ENCODE measurements at places on chromosomes 7 and 10.

DNA sequence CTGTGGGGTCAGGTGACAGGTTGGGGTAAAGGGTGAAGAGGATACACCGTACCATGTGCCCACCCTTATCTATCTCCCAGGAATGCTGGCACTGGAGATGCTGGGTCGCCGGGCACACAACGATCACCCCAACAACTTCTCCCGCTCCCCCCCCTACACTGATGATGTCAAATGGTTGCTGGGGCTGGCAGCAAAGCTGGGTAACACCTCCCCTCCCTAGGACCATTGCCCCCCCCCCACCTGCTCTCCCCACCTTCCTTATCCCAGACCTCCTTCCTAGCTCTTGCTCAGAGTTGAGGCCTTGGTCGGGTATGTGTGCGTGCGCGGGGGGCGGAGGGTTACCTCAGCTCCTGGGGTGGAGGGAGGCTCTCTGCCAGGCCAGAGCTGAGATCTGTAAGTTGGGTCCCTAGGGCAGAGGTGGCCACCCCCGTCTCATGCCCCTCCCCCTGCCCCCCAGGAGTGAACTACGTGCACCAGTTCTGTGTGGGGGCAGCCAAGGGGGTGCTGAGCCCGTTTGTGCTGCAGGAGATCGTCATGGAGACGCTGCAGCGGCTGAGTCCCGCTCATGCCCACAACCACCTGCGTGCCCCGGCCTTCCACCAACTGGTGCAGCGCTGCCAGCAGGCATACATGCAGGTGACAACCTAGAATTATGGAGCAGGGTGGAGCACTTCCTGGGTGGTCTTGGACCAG is 10.7 kb downstream of the NDST2 start:
- DNase-seq, result no peak

DNA sequence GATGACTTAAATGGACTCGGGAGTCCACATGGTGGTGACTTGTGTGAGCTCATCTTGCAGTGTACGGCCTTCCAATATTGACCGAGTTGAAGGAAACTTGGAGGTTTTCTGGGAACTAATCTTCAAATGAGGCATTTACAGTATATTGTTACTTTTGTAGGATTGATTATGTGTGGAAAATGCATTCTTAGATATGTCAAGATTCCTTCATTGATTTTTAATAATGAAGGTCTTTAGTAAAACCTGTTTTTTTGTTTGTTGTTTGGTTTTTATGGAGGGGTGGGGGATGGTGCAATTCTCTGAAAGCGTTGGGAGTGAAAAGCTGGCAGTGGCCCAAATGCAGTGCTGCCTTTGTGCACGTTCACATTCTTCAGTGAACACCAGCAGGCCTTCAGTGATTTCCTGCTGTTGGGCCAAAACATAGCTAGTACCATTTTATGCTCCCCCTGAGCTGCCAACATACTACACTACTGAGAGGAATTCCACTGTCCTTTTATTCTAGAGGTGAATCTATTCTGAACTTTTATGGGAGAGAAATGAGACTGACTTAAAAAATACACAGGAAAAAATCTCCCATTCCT is 50.4 kb downstream of the CCNY start:
- no peak for DNase-seq

GRCh38 chr10:96642973-96643372 is 56.2 kb upstream of the TM9SF3 start:
- DNase-seq, result peak; percentile 67

DNA sequence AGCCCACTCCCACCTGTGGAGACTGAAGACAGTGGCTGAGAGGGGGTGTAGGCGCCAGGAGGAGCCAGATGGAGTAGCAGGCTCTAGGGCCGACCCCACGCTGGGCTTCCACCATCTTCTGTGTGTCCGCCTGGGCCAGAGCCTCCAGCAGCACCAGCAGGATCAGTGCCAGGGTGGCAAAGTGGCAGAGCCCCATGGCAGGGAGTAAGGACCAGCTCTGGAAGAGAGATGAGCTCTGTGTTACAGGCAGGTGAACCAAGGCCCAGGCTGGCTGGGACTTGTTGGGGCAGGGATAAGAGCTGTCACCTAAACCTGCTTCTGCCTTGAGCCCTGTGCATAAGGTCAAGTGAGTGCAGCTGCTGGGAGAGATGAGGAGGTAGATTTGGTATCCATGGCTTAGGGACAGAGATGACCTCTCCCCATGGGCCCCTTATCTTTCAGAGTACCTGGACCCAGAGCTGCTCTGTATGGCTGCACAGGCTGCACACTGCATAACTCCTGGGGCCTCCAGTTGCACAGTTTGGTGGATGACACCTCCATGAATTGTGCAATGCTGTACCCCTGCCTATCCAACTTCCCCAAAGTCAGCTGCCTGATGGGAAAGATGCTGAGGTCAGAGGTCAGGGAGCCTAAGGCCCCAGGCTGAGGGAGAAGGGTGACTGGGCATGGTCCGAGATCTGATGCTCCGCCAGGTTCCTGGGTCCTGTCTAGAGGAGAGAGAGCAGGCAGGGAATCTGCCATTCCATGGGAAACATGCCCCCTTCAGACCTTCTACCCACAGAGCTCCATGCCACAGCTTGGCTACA is 7.4 kb upstream of the SAMD8 start:
- no peak for DNase-seq

DNA sequence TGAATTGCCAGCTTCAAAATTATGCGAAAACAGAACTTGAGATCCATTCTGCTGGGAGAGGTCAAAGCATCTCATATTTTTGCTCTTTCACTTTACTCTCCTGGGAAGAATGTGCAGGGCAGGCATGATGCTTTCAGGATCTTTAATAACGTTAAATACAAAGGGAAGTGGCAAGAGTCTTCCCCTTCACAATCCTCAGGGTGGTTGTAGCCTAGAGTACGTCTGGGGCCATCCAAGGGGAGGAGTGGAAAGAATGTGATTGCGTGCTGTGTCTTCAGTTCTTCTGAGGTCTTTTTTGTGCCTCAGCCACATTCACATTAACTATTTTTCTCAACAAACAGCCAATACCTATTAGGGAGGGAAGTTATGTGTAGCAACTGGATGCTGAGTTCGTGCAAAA is 207.3 kb downstream of the HGF start:
- no peak for DNase-seq

GRCh38 chr10:108775911-108776475 is 1147.3 kb downstream of the XPNPEP1 start:
- DNase-seq, result no peak

DNA sequence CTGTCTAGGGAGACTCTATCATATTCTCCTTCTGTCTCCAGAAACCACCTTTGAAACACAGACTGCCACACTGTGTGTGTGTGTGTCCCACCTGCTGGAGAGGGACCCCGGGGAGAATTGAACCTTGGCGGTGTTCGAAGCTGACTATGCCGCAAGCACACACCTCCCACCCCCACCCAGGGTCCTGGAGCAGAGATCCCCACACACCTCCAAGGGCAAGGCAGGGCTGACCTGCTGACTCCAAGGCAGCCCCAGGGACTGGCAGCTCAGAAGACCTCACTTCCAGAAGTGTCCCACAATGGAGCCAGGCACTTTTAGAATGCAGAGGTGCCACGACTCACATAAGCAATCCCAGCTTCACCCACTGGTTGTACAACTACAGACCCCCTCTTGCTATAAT is 13.1 kb downstream of the DRGX start:
- DNase-seq, result no peak

GRCh38 chr7:134567368-134567767 is 18.5 kb downstream of the AKR1B15 start:
- DNase-seq, result no peak

DNA sequence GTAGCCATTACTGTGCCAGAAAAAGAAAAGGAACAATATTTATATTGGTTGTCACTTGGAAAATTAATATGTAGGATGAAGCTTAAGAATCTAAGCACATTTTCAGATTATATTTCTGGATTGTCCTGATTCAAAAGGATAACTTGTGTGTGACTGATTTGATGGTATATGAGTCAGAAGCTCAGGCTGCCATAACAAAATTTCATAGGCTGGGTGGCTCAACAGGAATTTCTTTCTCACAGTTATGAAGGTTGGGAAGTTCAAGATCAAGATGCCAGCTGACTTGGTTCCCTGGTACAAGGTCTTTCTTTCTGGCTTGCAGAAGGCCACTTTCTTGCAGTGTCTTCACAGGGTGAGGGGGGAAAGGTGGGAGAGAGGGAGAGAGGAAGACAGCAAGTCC is 108.5 kb downstream of the ST7 start:
- no peak for DNase-seq

DNA sequence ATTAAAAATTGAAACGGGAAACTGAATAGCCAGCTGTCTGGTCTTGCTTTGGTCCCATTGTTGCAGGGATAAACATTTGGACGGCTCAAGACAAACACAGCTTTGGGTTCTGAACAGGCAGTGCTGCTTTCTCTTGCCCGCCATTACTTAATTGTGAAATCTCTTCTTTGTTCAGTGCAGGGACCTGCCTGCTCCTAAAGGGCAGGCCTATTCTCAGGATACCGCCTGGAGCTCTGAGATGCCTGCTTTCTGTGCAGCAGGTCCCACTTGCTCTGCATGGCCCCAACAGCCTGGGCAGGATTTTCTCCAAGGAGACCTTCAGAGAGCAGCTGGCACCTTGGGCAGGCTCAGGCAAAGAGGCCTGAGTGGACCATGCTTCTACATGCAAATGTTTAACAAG is 237.6 kb downstream of the KCNMA1 start:
- DNase-seq, result no peak

GRCh38 chr10:124596962-124597845 is 135.6 kb downstream of the LHPP start:
- DNase-seq, result no peak

- no peak for DNase-seq
Measured at GRCh38 chr10:61478621-61479312, 25.6 kb upstream of the TMEM26 start.

GRCh38 chr7:95316588-95316987 is 7.7 kb downstream of the PON1 start:
- no peak for DNase-seq

DNA sequence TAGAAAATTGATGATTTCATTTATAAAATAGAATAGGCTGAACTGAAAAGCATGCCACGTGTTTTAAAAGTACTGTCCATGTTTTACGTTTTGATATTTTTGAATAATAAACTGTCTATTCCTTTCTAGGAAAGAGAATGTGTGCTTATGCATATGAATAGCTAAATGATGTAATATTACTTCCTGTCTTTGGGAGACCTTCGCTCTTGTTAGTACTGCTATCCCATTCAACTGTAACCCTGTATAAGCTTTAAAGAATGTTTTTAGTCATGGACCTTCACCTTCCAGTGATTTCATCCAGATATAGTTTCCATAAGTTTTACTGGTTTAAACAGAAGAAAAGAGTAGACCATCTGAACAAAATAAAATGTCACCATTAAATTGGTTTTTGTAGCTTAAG is 274.4 kb upstream of the SEMA3A start:
- DNase-seq, result no peak

DNA sequence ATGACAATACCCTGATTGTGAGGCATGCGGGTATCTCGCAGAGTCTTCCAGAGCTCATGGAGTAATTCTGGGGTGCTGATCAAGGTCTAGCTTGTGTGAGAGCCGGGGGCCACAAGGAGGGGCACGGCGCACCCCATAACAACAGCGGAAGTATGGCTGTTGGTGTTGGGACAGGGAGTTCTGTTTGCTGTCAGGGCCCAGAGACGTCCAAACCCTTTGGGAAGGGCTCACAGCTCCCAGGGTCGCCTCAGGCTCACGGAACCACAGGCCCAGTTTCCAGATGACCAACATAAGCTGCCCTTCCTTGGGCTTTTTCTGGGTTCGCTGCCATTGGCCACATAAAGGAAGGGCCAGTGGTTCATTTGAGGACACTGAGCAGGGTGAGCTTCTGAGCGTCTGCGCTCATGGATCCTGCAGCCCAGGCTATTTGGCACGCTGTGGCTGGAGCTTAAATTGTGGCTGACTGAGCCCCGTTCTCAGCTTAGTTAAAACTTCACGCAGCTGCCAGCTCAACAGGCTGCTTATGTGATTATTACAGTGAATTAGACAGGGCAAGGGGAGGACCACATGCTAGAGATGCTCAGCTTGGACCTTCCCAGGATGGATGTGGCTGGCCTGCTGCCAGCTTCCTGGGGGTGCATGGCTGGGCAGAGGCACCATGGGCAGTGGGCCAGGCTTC is 92.3 kb downstream of the DNAJB6 start:
- no peak for DNase-seq

- no peak for DNase-seq
Measured at GRCh38 chr7:157391036-157391710, 54.4 kb downstream of the DNAJB6 start.

DNA sequence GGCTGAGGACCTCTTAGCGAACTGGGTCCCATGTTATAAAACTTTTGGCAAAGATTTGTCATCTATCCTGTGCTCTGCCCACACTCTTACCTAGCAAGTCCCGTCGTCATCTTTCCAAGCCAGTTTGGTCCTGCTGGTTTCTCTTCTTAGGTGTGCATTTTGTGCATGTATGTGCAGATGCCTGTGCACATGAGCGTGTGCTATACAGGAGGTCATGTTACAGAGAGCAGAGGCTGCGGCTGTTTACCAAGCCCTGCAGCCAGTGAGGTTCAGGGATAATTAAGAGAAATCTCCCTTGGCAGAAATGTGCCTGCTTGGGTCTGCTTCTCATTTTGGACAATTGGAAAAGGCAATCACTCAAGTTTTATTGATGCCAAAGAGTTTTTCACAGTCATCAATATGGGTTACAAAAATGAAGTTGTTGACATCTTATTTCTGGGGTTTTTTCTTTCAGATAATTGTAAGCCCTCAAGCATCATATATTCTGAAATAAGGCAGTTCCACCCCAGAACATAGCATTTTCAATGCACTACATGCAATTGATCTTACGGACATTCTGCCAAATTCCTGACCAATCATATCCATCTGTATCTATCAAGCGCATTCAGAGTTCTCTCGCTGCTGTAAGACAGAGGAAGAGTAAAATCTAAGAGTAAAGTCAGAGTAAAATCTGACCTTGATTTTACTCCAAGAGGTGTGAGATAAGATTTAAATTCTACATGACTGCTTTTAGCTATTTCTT is 361.4 kb upstream of the ZNF32 start:
- no peak for DNase-seq

DNA sequence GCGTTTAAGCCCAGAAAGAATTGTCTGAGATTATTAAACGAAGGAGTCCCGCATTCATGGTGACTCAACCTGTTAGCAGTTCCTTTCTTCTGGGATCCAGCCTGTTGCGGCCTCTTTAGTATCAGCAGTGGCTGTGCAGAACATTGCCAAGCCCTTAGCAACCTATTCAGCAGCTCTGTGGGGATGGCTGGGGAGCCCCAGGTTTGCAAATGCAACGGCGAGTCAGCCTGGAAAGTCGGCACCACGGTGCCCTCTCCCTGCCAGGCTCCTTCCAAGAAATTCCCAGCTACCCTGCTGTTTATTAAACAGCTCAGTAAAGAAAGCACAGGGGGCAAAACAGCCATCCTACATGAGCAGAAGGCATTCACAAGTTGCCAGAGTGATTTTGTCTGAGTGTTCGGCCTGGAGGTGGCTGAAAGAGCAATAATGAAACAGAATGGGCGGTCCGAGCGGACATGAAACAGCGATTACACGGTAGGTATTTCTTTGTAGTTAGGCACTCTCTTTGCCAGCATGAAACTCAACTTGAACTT is 198.3 kb downstream of the BAMBI start:
- peak; percentile 54 for DNase-seq

- no peak for DNase-seq
Measured at GRCh38 chr10:6036861-6037321, 25.3 kb downstream of the IL2RA start.

GRCh38 chr7:143901332-143901667 is 676 bp downstream of the TCAF1 start:
- DNase-seq, result no peak

Measured in H9 (cell line).